ENCODE measurements at places on chromosomes 13 and 19. TPM values are rescaled to one million over a fixed set of nuclear protein-coding genes. Genes with fewer than 3 reads are reported as not detected.

Gene RTBDN
- not detected for total RNA-seq

Gene AXL
- total RNA-seq = 87.1 TPM

Gene SLC39A3
- 40.5 TPM for total RNA-seq

Gene CACNG7
- not detected for total RNA-seq

Gene GSX1
- not detected for total RNA-seq

Gene SIGLEC8
- total RNA-seq = not detected

Data from airway epithelial cell (primary cell).